ENCODE measurements at places on chromosomes 6 and 20.

- no peak for DNase-seq
Measured at GRCh38 chr20:34940081-34940481, 15.5 kb downstream of the GSS start.

GRCh38 chr20:7579888-7580287 is 360.4 kb downstream of the HAO1 start:
- DNase-seq: no peak

GRCh38 chr20:6705106-6705766 is 62.2 kb upstream of the BMP2 start:
- DNase-seq: no peak

GRCh38 chr20:3010985-3011723 is 32.3 kb upstream of the GNRH2 start:
- peak; percentile 53 for DNase-seq

DNA sequence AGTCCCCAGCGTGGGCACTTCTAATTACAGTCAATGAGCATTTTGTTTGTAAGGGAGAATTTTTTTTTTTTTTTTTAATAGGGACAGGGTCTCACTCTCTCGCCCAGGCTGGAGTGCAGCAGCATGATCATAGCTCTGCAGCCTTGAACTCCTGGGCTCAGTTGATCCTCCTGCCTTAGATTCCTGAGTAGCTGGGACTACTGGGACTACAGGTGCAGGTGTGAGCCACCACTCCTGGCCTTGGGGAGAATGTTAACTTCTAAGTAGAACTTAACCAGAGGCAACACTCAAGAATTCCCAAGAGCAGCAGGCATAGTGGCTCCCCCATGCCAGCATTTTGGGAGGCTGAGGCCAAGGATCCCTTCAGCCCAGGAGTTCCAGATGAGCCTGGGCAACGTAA is 52.9 kb upstream of the ZNF217 start:
- DNase-seq: no peak

DNA sequence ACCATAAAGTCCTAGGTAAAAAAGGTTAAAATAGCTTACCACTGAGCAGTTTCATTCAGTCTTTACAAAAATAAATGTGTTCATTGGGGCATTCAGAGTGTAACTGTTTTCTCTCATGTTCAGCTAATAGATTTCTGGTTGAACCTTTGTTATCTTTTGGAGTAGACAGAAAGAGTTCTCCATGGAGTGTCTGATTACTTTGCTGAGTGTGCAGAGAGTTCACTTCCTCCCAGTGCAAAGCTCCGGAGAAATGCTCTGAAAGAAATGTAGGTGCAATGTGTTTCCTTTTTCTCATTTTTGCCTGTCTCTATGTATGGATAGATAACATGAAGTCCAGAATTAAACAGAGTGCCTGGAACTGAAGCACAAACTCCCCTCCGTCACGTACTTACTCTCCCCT is 52.6 kb downstream of the JAG1 start:
- DNase-seq: no peak

DNA sequence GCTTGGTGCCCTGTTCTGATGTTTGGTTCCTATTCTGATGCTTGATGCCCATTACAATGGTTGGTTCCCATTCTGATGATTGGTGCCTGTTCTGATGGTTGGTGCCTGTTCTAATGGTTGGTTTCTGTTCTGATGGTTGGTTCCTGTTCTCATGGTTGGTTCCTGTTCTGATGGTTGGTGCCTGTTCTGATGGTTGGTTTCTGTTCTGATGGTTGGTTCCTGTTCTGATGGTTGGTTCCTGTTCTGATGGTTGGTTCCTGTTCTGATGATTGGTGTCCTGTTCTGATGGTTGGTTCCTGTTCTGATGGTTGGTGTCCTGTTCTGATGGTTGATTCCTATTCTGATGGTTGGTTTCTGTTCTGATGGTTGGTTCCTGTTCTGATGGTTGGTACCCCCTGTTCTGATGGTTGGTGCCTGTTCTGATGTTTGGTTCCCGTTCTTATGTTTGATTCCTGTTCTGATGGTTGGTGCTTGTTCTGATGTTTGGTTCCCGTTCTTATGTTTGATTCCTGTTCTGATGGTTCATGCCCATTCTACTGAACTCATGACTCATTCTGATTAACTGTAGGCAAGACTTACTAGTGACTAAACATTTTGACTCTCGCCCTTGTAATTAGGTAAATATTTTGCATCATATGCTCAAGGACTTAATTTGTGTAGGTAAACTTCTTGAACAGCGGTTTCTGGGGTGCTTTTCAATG is 146.2 kb downstream of the DLL1 start:
- DNase-seq: no peak

DNA sequence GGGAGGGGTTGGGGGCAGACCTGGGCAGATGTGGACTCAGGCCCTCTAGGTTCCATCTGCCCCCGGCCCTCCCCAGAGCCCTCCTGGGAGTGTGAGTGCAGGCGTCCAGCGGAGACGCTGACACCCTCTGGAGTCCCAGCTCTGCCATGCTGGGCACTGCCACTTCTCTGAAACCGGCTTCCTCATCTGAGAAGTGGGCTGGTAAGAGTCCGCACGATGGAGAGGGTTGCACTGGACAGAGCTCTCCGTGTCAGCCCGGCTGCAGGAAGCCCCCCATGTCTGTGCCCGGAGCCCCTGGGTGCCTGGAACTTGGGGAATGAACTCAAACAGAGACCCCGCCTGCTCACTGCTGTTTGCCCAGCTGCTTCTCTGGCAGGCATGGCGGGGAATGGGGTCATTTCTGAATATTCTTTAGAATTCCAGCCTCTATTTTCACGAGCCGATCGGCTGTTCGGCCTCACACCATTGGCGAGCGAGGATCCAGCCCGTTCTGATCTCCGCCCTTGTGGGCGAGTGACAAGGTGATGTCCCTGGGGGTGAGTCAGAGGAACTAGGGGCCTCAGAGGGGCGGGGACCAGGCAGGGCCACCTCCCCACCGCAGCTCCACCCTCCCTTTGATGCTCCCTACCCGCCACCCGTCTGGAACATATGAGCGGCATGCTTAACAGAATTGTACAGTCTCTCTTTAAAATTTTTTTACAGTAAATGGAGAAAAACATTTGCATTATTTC is 47.8 kb upstream of the GATA5 start:
- peak; percentile 34 for DNase-seq

DNA sequence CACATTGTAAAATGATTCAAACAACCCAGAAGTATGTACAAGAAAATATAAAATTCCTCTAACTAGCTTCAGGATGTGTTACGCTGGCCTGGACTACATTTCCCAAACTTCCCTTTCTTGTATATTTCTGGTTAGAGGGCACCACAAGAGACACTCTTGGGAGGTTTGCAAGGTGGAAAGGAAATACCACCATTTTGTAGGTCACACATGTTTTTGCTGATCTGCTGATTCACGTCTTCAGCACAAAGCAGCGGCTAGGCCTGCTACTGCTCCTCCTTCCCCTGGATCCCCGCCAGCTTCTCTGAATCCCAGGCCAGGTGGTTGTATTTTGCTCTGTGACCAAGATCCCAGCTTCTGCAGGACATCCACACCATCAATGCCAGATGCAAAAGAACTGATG is 104.2 kb downstream of the AGPAT4 start:
- peak; percentile 50 for DNase-seq

- no peak for DNase-seq
Measured at GRCh38 chr6:54716877-54717276, 129.7 kb upstream of the FAM83B start.

DNA sequence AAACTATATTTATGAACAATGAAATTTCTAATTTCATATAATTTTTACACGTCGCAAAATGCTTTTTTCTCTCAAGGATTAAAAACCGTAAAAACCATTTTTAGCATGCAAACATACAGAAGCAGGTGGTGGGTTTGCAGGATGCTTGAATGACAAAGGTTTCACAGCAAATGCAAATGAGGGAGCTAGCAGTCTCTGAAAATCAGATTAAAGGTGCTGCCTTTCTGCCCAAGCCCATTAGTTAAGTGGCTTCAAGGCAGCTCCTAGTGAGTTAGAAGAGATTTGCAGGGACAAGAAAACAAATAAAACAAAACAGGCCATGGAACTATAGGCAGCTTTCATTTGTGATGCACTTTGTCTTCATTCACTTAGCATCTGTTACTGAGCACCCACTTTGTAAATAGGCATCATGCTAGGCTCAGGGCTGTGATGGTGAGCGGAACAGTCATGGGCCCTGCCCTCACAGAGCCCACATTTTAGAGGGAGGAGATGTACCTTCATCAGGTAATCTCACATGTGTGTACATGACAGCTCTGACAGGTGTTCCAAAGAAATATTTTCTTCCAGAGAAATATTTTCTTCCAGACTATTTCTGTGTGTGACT is 29.5 kb downstream of the NAPB start:
- no peak for DNase-seq

- peak; percentile 30 for DNase-seq
Measured at GRCh38 chr6:89792881-89793280, 26.7 kb downstream of the MDN1 start.

DNA sequence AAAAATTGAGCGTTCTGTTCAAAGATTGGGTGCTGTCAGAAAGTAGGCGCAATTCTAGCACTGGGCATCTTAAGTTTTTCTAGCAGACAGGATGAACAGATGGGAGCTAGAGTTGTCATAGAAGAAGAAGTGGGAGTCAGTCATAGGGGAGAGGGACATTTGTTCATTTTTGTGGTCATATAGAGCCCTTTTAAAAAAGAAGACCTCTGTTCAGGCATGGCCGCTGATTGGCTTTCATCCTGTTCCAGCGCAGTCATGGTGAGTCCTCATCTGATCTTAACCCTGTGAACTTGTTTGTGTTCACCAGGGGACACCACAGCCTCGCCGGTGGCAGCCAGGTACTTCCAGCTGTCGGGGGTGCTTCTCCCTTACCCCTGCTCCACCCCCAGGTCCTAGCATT is 29.7 kb upstream of the PBOV1 start:
- DNase-seq: no peak

DNA sequence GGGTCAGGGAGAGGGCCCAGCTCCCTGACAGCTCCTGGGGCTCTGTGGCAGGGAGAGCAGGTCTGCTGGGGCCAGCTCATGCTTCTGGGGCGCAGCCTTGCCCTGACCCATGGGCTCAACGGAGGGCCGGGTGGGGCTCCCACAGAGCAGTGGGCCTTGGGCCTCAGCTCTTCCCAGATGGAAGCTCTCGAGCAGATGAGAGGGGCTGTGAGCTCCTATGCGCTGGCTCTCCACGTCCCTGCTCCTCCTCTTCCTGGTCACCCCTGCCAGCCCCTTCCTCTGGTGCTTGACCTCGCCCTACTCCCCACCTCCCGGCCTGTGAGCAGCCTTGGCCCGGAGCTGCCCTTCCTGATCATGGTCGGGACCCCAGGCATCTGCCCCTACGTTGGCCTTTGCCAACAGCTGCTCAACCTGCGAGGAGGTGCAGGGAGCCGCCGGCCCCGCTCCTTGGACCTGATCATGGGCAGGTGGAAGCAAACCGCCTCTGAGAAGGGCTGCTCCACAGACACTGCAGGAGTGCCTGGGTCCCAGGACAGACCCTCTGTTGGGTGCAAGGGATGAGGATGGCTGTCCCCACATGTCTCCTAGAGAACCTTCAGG is 26.8 kb upstream of the GATA5 start:
- DNase-seq: no peak

DNA sequence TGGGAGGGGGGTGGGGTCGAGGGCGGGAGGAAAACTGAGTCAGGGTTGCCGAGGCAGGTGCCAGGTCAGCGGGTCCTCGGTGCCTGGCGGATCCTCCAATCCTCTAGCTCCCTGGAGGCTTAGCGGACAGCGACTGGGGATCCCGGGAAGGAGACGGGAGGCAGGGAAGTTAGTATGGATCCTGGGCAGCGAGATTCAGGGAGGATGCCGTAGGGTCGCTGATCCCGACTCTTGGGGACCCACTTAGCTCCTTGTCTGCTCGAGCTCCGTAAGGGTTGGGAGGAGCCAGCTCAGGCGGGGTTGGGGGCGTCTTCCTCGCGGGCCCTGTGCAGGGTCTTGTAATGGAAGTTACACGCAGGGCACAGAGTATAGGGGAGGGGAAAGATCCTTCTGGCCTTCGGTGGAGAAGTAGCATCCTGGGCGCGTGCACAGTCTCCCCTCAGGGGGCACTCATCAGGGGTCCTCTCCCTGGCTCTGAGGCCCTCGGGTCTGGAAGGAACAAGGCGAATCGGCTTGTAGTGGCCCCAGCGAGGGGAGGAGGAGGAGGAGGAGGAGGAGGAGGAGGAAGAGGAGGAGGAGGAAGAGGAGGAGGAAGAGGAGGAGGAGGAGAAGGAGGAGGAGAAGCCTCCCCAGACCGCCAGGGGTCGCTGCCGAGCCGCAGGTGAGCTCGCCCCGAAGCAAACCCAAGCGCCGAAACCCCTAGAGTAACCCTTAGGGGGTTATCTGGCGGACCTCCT is 6.4 kb upstream of the SLC12A5 start:
- DNase-seq: peak; percentile 68

GRCh38 chr20:21230220-21230619 is 72.9 kb upstream of the XRN2 start:
- no peak for DNase-seq

DNA sequence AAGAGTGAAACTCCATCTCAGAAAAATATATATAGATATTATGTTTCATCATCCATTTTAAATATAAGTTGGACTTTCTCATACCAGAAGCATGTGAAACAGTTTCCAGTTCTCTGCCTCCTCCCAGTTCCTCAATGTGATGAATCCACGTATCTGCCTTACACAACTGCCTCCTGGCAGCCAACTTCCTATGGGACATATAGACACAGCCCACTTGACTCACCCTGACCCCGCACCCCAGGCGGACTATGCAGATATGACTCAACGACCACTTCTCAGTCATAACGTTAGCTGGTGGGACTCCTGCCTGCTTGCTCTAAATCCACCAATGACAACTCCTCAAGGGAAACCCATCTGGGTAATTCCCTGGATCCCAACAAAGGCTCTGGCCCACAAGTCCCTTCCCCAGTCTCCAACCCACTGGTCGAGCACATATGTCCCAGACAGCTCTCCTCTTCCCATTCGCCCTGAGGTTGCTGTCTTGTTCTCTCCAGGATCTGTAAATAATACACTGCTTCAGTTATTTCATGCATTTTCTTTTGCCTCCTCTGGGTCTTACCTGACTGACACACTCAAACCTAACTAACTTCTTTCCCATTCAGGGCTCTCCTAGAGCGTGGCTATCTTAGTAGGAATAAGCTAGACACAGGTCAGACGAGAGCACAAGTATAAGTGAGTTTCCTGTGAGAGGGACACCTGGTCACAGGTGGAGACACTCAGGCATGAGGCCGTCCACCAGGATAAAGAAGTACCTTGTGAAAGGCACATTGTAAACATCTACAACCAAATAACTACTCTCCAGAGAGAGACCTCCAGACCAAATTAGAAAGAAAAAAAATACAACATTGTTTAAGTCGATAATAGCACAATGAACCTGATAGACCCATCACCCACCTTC is 548.5 kb downstream of the CD83 start:
- peak; percentile 66 for DNase-seq

DNA sequence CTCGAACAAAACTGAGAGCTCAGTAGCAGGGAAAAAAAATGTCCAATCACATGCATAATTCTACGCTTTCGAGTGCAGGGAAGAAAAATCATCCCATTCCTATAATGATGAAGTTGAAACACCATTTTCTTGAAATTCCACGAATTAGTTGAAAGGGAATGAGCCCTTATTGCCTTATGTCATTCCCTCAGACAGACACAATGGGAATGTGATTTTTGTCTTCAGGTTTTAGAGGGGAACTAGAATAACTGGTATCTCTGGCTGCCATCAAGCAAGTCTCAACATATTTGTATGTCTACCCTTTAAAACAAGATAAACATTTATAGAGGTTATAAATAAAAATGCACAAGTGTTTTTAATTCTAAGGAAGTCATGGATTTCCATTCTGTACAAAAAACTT is 87.9 kb downstream of the KIF13A start:
- DNase-seq: no peak

- DNase-seq: no peak
Measured at GRCh38 chr20:271069-271468, 13.5 kb downstream of the DEFB132 start.
